Cardiac muscle cell (in vitro differentiated cells and primary cell): ENCODE measurements at places on chromosomes 12 and 14.

DNA sequence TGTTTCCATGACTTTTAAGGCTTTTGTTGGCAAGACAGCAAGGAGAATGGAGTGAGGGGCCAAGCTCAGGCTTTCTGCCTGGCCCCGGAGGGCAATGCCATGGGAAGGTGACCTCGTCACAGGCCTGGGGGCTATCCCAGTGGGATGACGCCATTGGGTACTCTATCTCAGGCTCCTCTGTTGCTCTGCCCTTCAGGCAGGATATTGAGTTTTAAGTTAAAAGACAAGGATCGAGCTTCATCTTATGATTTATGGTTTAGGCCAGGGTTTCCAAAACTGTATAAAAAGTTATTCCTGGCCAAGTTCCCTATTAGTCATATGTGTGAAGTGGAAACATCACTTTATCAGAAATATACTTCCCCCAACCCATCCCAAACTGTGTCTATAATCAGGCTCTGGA lies 127.7 kb downstream of the ZFP36L1 start:
- peak; percentile 46 for DNase-seq

GRCh38 chr14:65840786-65841185 lies 428.3 kb downstream of the FUT8 start:
- no peak for DNase-seq

DNA sequence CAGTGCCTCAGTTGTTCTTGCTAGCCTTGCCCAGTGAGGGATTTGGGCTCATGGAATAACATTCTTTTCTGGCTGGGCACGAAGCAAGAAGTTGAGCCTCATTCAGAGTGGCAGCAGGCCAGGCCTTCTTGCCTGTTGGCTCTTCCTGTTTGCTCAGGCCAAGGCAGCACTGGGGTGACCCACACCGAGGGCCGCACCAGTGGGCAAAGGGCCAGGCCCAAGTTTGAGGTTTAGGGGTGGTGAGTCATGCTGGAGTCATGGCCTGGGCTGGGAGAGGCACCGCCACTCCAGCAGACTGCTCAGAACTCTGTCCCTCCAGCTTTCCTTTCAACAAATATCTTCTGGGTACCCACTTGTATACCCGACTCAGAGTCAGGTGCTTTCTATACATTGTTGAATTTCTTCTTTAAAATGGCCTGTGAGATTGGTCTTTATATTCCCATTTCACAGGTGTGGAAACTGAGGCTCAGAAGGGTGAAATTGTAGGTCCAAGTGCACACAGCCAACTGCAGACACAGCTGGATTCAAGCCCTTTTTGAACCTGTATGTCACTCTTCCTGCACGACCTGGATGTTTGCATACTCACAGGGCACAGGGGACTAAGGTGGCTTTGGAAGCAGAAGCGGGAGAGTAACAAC lies 279.4 kb downstream of the FOXN3 start:
- peak; percentile 95 for DNase-seq

DNA sequence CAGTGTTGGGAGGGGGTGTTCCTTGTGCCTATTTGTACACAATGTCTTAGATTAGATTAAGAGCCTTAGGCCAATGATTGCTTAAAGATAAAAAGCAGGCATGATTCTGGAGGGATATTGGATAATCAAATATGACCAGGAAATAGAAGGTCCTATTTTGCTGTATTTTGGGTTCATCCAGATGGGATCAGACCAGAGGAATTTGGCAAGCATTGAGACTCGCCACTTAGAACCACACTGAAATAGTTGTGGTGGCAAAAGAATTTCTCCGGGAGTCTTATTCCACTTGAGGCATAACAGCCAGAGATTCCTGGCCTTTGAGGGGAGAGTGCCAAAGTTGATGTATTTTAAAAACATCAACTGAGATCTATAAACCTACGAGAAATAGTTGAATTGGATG lies 327.2 kb downstream of the RAD51B start:
- DNase-seq, result peak; percentile 97

- DNase-seq, result peak; percentile 80
Measured at GRCh38 chr12:56631790-56632700, 1.9 kb upstream of the BAZ2A start.
